ELR (cell line): ENCODE measurements at places on chromosomes 1 and 21.

DNA sequence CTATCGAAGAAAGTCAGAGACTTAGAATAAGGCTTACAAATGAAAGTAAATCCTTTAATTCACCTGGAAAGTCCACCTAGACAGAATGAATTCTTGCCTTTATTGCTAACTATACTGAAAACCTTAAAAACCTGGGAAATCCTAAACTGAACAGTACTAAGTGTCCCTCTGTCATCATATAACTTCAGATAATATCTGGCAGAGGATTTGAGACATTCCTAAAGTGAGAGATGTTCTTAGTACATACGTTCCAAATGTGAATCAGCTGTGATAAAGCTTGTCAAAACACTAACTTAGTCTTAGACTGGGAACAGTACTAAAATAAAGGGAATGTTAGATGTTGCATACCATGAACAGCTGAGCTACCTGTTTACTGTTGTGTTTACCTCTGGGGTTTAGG lies 121.7 kb downstream of the TNFSF18 start:
- peak; percentile 77 for DNase-seq

DNA sequence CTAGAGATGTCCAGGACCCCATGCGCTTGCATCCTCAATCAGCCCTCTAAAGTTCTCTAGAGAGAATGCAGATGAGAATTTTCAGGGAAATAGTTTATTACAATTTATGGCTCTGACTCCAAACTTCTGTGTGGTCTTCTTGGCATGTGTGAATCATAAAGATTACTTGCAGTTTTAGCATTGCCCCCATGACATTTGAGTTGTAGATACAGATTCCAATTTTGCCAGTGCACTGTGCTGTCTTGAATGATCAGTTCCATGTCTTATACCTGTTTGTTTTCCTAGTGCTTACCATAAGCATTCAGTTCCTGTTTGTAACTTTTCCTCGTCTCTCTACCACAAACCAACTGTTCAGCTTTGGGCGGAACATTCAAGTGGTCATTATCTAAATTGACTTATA lies 4.8 kb downstream of the KRTAP21-3 start:
- no peak for DNase-seq

- peak; percentile 14 for DNase-seq
Observed at GRCh38 chr1:244837597-244838258, 2.3 kb downstream of the COX20 start.

DNA sequence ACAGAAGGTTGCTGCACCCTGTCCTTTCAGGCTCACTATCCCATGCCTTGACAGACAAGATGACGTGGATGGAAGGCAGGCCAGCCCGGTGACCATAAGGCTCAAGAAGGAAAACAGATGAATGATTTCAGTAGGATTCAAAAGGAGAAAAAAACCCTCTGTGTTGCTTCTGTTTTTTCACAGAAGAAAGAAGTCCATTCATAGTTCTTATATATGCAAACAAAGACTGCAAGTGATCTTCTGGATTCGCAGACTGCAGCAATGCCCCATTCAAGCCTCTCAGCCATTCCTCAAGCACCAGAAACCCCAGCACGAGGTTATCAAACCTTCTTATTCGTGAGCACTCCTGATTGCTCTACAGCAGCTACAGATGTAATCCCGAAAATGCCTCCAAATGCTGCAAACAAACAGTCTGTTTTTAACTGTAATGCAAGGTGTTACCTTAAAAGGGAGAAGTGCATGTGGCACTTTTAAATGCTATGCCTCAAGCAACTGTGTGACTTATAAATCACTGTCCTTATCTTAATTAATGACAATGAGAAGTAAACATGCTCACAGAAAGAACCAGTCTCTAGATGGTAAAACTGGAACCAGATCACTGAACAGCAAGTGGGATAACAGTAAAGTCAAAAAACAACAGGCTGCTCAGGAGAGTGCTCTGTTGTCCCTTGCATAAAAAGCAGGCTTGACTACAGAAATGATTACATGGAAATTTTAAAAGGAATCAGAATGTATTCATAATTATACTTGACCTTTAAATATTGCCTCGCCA lies 173.9 kb downstream of the HHIPL2 start:
- DNase-seq: no peak

- DNase-seq: no peak
Observed at GRCh38 chr1:198445872-198446271, 94.6 kb downstream of the ATP6V1G3 start.

DNA sequence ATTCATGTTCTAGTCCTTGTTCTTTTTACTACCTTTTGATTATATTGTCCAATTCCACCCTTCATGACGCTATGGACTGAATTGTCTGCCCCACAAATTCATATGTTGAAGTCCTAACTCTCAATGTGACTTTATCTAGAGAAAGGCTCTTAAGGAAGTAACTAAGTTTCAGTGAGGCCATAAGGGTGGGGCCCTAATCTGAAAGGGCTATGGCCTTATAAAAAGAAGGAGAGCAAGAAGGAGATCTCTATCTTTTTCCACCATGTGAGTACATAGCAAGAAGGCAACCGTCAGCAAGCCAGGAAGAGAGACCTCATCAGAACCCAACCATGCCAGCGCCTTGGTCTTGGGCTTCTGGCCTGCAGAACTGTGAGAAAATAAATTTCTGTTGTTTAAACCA lies 95.9 kb downstream of the HIVEP3 start:
- DNase-seq: no peak

DNA sequence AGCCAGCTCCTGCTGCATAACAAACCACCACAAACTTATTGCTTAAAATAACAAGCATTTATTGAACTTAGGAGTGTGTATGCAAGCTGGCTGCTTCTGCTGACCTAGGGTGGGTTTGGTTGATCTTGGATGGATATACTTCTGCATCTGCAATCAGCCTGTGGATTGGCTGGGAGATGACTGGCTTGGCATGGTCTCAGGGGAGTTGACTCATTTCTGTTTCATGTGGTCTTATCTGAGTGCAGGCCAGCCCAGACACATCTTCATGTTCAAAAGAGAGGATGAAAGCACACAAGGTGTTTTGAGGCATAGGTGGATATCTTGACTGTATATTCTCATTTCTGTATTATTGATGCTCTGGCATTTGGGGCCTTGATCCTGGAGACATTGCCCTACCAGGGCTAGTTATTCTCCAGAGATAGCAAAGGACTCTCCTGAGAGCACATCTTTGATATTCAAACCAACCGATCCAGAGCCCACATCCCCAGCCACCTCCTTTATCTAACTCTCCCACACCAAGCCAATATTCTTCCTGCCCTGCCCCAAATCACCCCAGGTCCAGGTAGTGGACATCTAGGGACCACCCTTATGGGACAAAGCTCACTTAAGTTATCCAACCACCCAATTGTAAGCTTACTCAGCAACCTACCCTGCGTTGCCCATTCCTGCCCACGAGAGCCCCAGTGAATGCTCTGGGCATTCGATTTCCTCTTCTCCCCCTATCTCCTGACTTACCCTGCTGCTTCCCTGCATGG lies 350.8 kb downstream of the PTPRU start:
- DNase-seq: peak; percentile 59

DNA sequence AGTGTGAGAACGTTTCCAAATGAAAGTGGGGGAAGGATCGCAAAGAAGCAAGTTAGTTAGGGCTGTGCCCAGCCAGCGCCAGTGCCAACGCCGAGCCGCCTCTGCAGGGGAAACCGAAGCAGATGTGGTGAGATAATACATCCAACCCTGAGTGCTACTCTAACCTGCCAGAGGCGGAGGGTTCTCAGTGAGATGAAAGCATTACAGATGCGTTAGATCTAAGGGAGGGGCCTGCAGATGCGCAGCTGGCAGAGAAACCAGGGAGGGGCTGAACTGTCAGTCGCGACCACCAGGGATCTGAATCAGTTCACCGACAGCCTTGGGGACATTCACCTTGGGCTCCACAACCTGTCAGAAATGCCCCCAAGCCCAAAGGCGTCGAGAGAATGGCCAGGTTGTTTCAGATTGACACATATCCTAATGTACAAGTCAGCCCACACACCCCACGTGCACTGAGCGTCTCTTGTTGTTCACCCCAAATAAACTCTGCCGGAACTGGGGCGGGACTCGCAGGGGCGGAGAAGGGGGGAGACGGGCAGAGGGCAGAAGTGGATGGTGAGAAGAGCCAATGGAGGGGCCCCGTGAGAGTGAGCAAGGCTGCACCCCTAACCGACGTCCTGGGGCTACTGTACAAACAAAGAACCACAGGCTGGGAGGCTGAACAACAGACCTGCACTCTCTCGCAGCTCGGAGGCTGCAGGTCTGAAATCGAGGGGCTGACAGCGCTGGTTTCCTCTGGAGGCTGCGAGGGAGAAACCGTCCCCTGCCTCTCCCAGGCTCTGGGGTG lies 8.7 kb upstream of the UMODL1 start:
- DNase-seq: no peak

DNA sequence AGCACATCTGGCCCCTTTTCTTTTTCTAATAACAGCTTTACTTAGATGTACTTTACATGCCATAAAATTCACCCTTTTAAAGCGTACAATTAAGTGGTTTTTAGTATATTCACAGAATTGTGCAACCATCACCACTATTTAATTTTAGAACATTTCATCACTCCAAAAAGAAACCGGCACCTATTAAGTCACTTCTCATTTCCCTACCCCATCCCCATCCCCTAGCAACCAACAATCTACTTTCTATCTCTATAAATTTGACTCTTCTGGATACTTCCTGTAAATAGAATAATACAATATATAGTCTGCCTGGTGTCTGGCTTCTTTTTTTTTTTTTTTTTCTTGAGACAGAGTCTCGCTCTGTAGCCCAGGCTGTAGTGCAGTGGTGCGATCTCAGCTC lies 59.5 kb upstream of the ENAH start:
- DNase-seq: no peak

GRCh38 chr1:178267646-178268094 lies 173.8 kb downstream of the RASAL2 start:
- DNase-seq: peak; percentile 76

DNA sequence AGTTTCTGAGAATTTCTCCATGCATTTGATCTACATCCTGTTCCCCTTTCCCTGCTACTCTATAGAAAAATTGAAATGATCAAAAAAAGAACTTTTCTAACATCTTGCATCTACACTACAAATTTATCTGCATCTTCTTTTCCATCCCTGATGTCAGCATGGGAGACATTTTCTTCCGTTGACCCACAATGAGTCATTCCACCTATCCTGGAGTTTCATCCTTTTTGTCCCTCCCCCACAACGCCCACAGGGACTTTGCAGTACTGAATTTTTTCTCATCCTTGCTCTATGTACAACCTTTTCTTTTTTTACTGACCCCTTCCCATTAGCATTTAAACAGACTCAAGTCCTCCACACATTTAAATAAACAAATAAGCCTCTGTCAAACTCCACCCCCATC lies 112.2 kb upstream of the MROH9 start:
- DNase-seq: peak; percentile 46

DNA sequence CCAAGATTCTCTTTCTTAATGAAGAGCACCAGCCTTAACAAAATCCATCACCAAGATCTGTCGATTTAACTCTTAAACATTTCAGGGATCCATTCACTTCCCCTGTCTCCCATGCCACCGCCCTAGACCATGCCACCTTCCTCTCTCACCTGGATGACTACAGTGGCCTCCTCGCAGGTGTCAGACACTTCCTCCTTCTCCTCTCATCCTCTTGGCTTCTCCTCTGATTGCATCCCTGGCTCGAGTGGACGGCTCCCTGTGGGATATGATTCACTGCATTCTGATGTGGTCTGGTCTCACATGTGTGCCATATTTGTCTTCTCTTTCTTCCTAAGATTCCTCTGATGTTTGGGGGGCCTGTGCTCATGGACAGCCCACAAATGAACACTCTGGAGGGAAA lies 66.4 kb upstream of the KLHDC7A start:
- DNase-seq: no peak
